Fibroblast of the aortic adventitia (primary cell): ENCODE measurements at places on chromosomes 7 and 10. TPM values are rescaled to one million over a fixed set of nuclear protein-coding genes. Genes with fewer than 3 reads are reported as not detected.

- no peak for DNase-seq
These were observed 495.4 kb upstream of the POM121L12 start for GRCh38 chr7:52540041-52540440.

Gene CYP3A4
- total RNA-seq, result not detected in 2 replicates

DNA sequence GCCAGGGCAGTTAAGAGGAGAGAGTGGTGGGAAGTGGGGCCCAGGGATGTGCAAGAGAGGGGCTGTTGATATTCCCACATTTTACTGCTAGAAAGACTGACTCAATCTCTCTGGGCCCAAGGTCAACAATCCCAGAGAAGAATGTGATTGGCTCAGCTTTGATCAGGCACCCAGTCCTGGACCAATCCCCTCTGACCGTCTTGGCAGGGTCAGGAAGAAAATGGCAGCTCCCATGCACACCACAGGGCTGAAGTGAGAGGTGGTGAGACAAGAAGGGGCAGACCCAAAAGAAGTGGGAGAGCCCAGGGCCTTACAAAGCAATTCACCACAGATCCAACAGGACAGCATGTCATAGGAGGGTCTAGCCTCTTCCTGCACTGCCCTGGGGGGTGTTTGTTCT lies 3.3 kb upstream of the C10orf105 start:
- no peak for DNase-seq

DNA sequence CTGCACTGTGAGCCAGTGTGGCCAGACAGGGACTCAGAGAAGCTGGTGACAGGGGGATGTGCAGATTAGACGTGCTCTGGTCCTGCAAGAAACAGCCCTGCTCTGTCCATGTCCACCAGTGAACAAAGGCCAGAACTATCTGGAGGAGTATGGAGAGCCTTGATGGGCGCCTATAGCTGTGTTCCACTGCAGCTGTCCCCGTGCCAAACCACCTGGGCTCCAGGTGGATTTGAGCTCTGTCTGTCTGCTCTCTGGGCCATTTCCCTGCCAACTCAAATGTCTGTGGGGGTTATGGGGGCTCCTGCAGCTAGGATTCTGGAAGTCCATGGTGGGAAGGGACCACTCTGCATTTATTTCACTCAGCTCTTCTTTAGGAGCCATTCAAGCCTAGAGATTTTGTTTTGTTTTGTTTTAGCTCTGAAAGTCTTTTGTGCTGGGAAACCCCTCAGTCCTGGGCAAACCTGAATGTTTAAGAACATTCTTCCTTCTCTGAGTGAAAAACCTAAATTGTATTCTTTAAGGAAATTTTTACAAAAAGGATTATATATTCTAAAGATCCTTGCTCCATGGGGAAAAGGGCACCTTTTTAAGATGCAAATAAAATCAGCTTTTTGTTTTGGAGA lies 1039.5 kb upstream of the SORCS1 start:
- no peak for DNase-seq

DNA sequence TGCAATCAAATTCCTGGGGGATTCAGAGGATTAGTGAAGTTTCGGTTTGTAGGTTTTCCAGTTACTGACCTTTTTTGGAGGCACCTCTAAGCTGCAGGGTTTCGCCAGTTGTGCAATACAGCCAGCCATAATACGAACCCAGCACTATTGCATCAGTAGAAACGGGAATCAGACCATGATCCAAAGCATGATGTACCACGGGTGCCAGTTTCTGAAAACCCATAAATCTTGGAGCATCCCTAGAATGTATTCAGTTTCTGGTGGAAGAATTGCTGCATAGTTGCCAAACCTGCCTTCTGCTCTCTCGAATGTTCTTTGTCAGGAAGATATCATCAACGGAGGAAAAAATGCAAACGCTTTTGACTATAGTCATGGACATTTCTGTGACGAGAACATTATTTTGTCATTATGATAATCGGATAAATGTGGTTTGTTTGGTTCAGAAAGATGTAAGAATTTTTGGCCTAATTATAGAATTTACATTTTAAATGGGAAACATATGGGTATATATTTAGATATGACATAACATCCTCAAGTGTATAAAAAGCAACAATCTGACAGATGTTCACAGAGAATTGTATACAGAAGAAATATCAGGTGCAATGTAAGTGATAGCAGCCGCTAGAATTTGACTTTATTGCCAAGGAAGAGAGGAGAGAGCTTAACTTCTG lies 186.2 kb upstream of the PRKCQ start:
- DNase-seq, result peak; percentile 72

DNA sequence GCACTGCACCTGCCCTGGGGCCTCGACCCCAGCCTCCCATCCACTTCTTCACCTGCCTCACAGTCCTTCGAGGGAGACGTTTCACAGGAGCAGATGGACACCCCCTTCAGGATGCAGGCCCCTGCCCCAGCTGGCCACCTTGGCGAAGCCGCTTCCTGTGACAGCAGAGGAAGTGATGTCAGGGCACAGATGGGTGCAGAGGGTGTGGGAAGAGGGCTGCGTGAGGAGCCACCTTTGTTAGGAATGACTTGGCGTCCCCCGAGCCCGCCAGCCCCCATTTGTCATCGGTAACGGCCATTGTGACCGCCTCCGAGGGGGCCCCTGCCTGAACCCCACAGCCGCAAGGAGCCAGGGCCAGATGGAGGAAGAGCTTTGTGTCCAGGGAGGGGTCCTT lies 47.4 kb upstream of the SLC29A3 start:
- DNase-seq, result no peak

Gene ELFN1
- total RNA-seq, result 1.6 and 3.8 TPM in 2 replicates

Gene PIK3CG
- total RNA-seq, result 0.08 TPM in 1 of 2 replicates, not detected in the other

Gene YAE1
- 41.9 and 95.8 TPM in 2 replicates for total RNA-seq

DNA sequence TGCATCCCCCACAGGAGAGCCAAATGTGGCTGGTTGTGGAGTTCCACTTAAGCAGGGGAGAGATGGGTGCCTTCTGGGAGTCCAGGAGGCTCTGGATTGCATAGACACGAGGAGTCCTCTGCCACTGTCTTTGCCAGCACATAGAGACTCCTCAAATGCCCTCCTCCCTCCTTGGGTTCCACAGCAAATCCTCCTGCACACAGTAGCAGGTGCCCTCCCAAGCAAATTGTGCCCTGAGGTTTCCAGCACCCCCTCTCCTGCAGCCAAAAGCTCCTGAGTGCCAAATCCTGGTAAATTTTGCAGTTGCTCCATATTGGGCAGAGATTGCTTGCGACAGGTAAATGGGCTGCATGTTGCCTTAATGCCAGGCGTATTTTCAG lies 5.8 kb downstream of the EVX1 start:
- no peak for DNase-seq

- DNase-seq, result no peak
These were observed 18.6 kb upstream of the GTPBP4 start for GRCh38 chr10:969473-970150.

DNA sequence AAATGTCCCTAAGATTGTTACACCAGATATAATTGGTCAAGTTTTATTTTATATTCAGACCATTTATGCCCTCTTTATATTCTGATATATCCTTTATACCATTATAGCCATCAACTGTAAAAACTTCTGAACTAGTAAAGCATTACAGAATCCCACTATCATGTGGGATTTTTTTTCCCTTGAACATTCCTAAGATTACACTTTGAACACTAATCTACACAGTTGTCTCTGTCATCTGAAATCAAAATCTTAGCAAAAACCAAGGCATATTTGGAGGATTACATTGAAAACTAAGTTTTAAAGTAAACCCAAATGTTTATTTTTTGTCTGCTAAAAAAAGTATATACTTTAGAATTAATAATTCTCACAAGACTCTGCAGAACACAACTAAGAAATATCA lies 116.2 kb upstream of the GPR22 start:
- DNase-seq, result no peak

GRCh38 chr7:130758429-130759056 lies 24.5 kb upstream of the KLF14 start:
- peak; percentile 84 for DNase-seq

DNA sequence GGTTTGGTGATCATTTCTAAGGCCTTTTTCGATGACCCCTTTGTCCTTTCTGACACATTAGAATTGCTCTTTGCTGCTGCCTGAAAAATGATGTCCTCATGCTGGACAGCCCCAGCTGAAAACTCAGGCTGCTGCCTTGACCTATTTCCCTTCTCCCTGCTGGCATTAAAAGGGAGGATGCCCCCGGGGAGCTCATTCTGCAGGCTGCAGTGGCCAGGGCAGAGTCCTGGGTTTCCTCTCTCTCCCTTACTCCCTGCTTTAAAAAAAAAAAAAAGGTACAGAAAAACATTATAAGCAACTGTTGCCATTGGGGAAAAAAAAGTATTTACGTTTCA lies 35.4 kb downstream of the LRRC4 start:
- no peak for DNase-seq

Gene FAM25A
- total RNA-seq, result not detected in 2 replicates

DNA sequence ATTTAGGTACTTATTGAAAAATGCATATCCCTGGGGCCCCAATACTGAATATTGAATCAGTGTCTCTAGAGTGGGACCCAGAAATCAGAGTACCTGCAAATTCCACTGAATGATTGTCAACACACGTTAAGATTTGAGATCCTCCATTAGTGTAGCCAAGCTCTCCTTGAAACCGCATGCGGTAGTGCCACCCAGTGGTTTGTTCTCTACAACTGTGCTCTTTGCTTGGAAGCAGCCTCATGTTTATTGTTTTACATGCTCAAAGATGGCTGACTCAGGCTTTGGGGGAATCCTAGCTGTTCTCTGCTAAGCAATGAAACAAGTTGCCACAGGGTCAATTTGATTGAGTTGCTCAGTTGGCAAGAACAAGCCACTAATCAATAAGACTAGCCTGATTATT lies 340.2 kb upstream of the CELF2 start:
- DNase-seq, result peak; percentile 84

Gene PIP
- not detected in 2 replicates for total RNA-seq

- DNase-seq, result no peak
These were observed 14.3 kb upstream of the JCAD start for GRCh38 chr10:30073767-30074060.

- DNase-seq, result no peak
These were observed 905.0 kb downstream of the LRMDA start for GRCh38 chr10:76336213-76336963.

- no peak for DNase-seq
These were observed 96.1 kb downstream of the PDGFA start for GRCh38 chr7:423312-424260.

Gene SPDYE2
- 0.16 TPM in 1 of 2 replicates, not detected in the other for total RNA-seq

DNA sequence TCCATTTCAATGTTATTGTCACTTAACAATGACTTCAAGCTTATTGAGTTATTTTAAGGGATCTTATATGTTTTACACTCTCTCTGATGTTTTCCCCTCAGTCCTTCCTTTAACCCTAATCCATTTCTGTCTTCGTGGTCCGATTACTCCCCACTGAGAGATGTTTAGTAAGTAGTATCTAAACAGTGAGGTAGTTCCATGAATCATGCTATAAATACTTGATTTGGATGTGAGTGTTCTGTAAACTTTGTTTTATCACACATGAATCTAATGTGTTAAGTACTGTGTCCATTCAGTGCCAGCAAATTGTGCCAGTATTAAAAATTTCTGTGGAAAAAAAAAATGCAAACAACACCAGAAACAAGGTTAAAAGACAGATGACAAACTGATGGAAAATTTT lies 18.6 kb downstream of the RPP30 start:
- DNase-seq, result no peak

Gene GRB10
- total RNA-seq, result 20.1 and 39.1 TPM in 2 replicates

GRCh38 chr7:73446682-73447081 lies 13.1 kb downstream of the FZD9 start:
- no peak for DNase-seq

DNA sequence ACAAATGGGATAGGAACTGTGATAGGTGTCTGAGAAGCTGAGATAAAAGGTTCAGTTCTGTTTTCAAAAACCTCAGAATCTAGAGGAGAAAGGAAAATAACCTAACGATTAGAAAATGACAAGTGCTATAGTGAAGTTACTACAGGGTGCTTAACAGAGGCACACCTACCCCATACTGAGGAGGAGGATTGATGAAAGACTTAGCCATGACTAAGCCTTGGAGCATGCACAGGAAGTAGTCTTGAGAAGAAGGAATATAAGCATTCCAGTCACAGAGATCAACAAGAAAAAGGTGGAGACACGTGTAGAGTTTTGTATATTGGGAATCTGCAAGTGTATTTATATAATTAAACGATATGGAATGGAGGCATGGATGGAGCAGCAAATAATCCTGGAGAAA lies 1225.5 kb upstream of the CELF2 start:
- no peak for DNase-seq

DNA sequence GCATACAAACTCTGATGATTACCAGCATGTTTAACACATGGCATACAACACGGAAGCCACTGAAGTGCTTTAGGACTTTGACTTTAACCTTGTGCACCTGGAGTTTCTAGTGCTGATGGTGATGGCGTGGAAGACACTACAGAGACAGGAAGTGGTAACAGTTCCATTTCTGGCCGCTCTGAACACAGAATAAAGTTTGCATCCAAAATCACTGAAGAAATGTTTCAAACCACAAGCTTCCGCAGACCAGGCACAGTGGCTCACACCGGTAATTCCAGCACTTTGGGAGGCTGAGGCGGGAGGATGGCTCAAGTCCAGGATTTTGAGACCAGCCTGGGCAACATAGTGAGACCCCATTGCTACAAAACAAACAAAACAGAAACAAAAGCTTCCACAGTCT lies 40.3 kb upstream of the TNPO3 start:
- no peak for DNase-seq

Gene SPDYE8
- total RNA-seq, result not detected in 2 replicates

DNA sequence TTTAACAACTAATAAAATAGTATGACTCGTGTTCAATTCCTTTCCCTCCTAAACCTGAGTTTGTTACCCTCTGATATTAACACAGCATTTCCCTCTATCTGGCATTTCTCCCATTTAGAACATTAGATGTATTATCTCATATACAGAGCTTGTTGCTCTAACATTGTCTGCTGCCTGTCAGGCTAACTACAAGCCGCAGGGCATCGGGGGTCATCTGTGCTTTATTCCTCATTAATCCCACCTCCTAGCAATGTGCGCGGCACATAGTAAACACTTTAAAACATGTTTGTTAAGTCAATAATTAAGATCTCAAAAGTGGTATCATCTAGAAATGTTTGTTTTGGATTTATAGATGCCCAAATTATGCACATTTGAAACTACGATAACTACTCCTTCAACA lies 52.9 kb upstream of the NEBL start:
- no peak for DNase-seq

DNA sequence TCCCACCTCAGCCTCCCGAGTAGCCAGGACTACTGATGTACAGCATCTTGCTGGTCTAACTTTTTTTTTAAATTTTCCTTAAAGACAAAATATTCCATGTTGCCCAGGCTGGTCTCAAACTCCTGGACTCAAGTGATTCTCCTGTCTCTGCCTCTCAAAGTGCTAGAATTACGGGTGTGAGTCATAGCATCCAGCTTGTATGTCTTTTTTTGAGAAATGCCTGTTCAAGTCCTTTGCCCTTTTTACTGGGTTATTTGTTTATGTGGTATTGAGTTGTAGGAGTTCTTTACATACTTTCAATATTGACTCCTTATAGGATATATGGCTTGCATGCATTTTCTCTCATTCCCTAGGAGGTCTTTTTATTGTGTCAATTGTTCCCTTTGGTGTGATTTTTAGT lies 486.4 kb downstream of the MAGI2 start:
- no peak for DNase-seq

DNA sequence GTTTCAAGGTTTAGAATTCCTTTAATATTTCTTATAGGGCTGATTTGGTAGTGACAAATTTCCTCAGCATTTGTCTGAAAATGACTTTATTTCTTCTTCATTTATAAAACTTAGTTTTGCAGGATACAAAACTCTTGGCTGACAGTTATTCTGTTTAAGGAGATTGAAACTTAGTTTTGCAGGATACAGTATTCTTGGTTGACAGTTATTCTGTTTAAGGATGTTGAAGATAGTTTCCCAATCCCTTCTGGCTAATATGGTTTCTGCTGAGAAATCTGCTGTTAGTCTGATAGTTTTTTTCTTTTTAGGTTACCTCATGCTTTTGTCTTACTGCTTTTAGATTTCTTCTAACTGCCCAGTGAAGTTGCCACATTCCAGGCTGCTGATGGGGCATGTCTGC lies 186.8 kb downstream of the ITGB1 start:
- no peak for DNase-seq
